Stimulated activated CD8-positive, alpha-beta memory T cell treated with anti-CD3 and anti-CD28 coated beads, Interleukin-15, amount 100 ng/mL, for 4 hours (primary cell): ENCODE measurements at places on chromosomes 13 and 19.

DNA sequence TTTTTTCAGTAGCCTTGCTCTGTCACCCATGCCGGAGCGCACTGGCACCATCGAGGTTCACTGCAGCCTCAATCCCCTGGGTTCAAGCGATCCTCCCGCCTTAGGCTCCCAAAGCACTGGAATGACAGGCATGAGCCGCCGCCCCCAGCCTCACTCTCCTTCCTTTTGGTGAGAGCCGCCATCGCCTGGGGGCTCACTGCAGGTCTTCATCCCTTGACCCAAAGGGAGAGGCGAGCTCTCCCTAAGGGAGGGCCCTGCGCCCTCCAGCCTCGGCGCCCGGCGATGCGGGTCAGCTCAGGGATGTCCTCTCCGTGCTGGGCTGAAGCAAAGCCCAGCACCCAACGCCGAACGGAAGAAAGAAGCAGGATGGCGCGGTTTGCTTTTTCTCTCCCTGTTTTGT is 23.2 kb upstream of the ZBTB7A start:
- no peak for DNase-seq

- no peak for DNase-seq
Observed at GRCh38 chr13:48220592-48220980, 12.4 kb upstream of the ITM2B start.

DNA sequence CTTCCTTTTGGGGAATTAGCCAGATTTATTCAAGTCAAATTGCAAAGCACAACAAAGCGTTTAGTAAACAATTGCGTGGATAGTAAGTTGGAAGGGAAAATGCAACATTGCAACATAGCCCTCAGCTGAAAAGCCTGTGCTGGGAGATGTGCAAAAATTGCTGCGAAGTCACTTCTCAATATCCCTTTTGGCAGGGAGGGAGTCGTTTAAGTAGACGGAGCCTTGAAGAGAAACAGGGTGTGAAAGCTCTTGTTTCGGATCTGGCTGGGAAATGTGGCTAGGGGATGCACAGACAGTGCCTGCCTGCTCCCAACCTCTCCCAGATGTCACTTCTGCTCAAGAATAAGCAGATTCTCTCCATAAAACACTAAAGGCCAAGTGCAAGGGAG is 56.8 kb downstream of the SLC7A1 start:
- DNase-seq, result no peak

- DNase-seq, result no peak
Observed at GRCh38 chr13:94702181-94703041, 9.9 kb downstream of the SOX21 start.

DNA sequence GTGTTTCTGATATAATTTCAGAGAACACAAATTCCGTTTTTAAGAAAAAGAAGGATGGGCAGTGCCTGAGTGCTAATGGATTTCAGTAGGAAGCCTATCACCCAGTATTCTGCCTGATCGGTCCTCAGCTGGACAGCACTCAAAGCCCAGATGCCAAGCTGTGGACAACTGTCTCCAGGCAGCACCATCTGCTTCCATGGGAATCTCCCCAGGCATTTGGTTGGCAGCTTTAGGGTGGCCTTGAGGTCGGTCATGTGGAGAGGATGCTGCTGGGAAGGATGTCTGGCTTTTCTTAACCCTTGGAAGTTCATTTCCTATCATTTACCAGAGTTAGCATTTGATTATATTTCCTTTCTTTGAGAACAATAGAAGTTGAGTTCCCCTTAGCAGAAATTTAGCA is 311.7 kb downstream of the TBC1D4 start:
- DNase-seq, result no peak

DNA sequence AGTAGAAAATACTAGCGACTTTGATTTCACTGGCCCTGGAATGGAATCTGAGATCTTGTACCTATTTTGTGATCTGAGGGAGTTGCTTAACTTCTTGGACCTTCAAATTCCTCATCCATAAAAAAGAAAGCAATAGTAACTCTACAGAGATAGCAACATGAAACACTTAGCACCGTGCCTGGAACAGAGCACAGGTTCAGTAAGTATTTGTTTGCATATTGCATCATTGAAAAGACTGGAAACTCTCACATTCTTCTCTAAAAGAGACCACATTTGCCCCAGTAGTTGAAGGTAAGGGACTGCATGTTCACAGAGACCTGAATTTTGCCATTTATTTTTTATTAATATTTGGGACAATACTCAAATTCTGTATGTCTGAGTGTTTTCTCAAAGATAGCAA is 358.1 kb downstream of the COG6 start:
- DNase-seq, result no peak

DNA sequence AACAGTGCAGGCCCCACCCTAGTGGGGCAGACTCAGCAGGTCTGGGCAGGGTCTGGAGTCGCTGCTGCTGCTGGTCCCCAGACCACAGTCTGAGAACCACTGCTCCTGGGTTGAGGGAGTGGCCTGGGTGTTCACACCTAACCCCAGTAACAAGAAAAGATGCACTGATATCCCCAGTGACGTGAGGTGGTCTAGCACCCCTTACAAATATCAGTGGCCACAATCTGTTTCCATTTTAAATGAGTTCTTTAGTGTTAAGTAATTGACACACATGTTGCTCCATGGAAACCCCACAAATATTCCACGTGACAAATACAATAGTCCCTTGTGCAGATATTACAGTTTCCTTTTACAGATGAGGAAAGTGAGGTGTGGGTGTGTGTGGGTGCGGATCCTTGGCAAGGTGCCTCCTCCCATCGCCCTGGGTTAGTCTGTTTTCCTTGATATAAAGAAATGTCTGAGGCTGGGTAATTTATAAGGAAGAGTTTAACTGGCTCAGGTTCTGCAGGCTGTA is 96.3 kb upstream of the GPR183 start:
- DNase-seq, result no peak

GRCh38 chr13:91574766-91575165 is 176.3 kb downstream of the GPC5 start:
- no peak for DNase-seq

GRCh38 chr19:4304538-4305256 is at the start of gene FSD1:
Gene FSD1 (plus strand): TSS chr19:4304598. CDS start chr19:4304747, 149 bp downstream.
- DNase-seq, result peak; percentile 30
